ENCODE measurements at places on chromosomes 7 and 10.

GRCh38 chr10:126133906-126134656 is 237.7 kb downstream of the FANK1 start:
- no peak for DNase-seq

GRCh38 chr7:17134786-17135185 is 163.7 kb upstream of the AHR start:
- DNase-seq: no peak

- no peak for DNase-seq
Measured at GRCh38 chr10:61781969-61782403, 119.3 kb downstream of the CABCOCO1 start.

DNA sequence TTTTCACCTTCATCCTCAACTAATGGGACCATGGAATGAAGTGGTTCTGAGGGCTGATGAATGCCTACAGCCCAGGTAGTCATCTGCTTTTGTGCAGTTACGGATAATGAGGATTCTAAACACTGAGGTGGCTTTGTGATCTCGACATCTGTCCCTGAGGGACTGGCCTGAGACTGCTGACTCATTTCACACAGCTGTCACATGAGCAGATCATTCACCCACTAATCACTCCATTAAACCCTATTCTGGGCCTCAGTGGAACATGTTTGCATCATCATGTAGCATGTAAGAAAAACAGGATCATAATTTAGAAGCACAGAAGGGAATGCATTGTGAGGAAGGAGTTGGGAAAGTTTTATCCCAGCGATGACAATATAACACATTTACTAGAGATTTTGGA is 79.4 kb upstream of the FEZF1 start:
- DNase-seq: no peak

All from stimulated activated CD8-positive, alpha-beta memory T cell treated with anti-CD3 and anti-CD28 coated beads, Interleukin-15, amount 100 ng/mL, for 1 hour (primary cell).